ENCODE measurements at places on chromosomes 6 and 20.

DNA sequence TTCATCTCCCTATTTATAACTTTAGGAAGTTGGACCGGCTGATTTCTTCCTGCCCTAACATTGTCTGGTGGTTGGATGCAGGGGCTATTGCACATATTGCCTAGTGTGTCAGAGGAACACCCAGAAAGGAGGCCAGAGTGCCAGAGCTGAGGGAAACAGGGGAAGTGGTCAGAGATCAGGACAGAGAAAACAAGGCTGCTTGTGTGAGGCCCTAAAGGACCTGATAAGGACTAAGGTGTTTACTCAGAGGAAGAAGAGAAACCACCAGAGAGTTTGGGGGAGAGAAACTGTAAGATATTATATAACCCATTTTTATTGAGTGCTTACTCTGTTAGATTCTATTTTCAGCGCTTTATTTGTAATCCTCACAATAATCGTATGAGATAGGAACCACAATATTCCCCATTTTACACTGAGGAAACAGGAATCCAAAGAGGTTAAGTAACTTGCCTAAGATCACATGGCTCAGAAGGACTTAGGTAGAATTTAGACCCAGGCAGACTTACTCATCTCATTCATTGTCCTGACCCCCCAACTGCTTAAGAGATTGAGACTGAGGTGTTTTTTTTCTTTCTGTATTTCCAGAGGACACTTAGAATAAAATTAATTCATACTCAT lies 54.0 kb upstream of the REV3L start:
- DNase-seq, result no peak

- DNase-seq, result no peak
Measured at GRCh38 chr20:36676701-36677421, 30.9 kb upstream of the SLA2 start.

DNA sequence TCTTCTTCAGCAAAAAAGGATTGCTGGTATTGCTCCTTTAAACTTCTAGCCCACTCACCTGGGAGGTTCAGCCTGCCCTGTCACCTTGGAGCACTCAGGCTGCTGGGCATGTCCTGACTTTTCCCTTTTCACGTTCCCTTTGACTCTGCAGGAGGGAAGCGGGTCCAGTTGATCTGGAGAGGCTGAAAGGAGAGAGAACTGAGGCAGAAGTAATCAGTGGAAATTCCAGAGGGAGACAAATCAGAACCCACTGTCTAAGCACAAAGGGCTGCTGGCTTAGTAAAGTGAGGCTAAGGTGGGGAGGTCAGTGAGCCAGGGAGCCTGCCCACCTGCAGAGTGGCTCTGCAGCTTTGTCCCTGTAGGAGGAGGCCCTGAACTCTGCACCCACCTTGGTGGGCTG lies 9.7 kb upstream of the SYNDIG1 start:
- DNase-seq, result no peak

- no peak for DNase-seq
Measured at GRCh38 chr6:154306696-154307095, 49.9 kb downstream of the IPCEF1 start.

GRCh38 chr20:63772781-63773518 lies 33.4 kb downstream of the SLC2A4RG start:
- DNase-seq, result no peak

GRCh38 chr6:149331043-149331807 lies 13.7 kb downstream of the TAB2 start:
- no peak for DNase-seq

DNA sequence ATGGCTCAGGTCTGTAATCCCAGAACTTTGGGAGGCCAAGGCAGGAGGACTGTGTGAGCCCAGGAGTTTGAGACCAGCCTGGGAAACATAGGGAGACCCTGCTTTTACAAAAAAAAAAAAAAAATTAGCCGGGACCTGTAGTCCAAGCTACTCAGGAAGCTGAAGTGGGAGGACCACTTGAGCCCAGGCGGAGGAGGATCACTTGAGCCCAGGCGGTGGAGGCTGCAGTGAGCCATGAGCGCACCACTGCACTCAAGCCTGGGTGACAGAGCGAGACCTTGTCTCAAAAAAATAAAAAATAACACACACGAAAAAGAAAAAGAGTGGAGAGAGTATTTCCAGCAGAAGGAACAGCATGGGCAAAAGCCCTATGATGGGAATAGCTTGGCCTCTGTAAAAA lies 2.0 kb downstream of the TTLL9 start:
- no peak for DNase-seq

GRCh38 chr6:31578184-31579118 lies 3.1 kb downstream of the TNF start:
- DNase-seq, result no peak

- DNase-seq, result no peak
Measured at GRCh38 chr6:113818578-113818977, 38.6 kb upstream of the MARCKS start.

DNA sequence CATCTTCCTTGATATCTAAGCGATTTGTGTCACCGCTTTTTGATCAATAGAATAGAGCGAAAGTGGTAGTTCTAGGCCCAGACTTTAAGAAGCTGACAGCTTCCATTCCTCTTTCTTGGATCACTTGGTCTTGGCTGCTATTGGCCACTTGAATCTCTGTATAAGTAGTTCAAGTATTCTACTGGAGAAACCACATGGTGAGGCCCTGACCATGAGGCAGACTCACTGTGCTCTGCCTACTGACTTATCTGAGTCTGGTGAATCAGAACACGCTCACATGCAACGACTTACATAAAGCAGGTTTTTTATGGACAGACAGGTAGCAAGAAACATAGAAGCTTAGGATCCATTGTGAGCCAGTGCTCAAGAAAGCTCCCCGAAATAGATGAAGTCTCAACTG lies 27.0 kb downstream of the OLIG3 start:
- DNase-seq, result no peak

DNA sequence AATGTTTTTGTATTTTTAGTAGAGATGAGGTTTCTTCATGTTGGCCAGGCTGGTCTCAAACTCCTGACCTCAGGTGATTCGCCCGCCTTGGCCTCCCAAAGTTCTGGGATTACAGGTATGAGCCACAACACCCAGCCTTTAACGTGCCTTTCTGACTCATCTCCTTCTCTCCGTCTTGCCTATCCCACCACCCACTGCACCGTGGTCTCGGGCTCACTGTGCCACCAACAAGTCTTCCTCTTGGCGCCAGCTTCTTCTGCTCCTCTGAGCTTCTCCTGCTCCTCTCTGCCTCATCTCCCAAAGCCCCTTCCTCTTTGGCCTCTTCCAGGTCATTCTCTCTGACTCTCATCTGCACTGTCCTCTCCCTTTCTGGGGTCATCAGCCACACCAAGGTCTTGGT lies 41.0 kb downstream of the TMEM242 start:
- no peak for DNase-seq

DNA sequence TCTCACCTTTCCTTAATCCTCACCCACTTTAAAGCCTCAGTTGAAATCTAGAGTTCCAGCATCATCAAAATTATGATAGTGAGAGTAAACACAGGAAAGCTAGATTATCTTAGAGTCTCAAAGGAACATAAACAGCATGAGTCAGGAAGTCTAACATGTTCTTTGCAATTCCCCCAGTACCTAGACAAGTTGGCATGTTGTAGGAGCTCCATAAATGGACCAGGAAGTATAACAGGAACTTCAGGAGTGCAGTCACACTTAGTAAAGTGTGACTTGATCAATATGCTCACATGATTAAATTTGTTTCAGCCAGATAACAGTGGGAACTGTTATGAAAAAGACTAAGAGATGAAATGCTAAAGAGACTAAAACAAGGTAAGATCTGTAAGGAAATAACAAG lies 834.4 kb downstream of the EYS start:
- DNase-seq, result no peak

DNA sequence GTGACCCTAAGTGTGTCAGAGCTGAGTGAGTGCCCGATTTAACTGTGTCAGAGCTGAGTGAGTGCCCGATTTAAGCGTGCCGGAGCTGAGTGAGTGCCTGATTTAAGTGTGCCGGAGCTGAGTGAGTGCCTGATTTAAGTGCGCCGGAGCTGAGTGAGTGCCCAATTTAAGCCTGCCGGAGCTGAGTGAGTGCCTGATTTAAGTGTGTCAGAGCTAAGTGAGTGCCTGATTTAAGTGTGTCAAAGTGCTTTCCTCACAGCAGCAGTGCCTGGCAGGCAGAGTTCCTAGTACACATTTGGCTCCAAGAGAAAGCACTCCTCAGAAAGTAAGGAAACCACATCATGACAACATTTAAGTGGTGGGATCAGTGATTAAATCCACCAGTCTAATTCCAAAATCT lies 13.2 kb downstream of the SERAC1 start:
- DNase-seq, result no peak

DNA sequence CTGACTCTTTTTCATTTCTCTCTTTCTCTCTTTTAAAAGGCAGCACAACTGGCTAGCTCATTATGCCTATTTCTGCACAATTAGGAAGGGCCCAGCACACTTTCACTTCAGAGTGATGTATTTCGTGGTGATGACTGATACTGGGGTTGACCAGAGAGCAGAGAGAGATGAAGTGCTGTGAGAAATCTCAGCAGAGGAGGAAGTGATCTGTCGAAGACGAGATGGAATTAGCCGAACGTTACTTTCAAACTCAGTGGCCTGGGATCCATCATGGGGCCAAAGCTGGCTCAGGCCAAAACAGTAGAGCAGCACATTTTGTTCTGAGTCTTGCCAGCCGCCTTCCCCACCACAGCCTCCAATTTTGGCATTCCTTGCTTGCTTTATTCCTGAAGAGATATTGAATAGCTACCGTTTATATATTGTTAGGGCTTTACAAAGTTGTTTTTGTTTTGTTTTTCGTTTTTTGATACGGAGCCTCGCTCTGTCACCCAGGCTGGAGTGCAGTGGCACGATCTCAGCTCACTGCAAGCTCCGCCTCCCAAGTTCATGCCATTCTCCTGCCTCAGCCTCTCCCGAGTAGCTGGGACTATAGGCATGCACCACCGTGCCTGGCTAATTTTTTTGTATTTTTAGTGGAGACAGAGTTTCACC lies 213.2 kb upstream of the ECI2 start:
- DNase-seq, result no peak

DNA sequence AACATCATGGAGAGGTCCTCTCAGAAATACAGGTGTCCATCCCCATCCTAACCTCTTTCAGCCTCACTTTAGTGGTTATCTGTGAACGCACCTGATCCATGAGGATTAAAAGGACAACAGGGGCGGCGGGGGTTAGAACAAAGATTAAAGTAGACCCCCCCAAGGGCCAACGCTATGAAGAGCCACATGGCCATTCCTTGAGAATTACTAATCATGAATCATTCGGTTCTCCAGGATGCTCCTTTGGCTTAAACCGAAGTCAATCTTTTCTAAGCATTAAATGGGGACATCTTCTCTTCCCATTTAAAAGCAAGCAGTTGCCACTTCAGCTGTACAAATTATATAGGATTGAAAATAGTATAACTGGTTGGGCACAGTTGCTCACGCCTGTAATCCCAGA lies 212.4 kb downstream of the GMPR start:
- DNase-seq, result no peak

- DNase-seq, result no peak
Measured at GRCh38 chr6:44641344-44642031, 254.0 kb downstream of the CDC5L start.

DNA sequence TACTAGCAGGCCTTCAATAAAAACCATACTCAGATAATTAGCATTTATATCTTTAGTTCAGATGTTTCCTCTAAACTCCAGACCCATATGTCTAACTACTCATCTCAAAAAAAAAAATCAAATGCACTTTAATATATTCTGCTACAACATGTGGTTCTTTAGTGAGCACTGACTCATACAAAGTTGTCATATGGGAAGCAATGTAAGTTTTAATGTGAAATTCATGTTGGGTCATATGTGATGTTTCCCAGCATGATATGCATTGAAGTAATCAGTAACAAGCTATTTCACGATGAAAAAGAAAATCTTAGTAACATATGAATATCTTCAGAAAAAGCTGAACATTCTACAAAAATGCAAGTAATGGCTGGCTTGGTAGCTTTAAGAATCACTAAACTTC lies 859.7 kb upstream of the ADGRB3 start:
- no peak for DNase-seq

- no peak for DNase-seq
Measured at GRCh38 chr20:56843386-56843785, 214.3 kb downstream of the TFAP2C start.

- no peak for DNase-seq
Measured at GRCh38 chr20:24836041-24836533, 113.0 kb upstream of the CST7 start.

DNA sequence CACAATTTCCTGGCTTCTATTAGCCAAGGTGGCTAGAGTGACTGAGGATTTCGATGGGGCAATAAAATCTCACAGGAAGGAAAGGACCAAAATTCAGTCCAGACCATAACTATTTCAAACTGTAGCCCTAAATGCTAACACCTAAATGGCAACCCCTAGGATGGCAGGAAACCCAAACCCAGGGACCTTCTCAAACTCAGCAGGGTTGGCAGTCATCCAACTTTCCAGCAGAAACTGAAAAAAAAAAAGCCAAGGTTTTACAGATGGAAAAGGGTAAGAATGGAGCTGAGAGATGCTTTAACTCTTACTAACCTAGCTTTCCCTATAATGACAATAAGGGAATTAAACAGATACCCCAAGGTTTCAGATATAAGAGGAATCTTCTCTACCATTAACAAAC lies 10.5 kb downstream of the IBTK start:
- DNase-seq, result no peak

- no peak for DNase-seq
Measured at GRCh38 chr20:13200767-13201500, 20.1 kb upstream of the ISM1 start.

DNA sequence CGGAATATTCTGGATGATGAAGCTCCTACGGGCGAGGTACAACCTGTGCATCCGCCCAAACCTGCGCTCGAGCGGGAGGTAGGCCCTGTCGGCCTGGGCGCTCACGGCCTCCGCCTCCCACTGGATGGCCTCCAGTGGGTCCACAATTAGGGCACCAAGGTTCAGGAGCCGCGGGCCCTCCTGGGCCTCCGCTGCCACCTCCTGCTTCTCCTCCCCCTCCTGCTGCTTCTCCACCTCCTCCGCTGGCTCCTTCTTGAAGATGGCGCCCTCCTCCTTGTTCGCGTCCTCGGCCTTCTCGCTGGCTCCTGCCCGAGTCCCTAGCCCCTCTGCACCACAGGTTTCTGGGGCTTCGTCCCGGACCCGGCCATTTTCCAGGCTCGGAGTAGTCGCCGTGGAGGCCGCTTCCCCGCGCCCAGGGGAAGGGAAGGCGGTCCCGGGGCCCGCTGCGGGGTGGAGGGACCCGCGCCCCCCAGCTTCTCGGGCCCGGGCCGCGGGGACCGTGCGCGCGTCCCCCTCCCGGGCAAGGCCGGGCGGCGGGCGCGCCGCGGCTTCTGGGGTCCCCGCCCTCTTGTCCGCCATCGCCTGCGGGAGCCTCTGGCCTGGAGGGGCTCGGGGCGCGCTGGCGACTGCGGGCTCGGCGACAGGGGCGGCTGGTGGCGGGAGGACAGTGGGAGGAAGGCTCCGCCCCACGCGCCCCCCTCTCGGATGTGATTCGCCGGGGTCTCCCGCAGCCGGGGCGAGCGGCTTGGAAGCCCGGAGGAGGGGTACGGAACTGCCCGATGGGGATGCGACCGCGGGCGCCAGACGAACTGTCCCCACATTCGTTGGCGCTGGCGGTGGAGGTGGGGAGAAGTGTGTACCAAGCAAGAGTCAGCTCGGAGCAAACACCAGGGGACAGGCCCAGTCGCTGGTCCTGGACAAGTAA lies 17.6 kb downstream of the PLAGL2 start:
- no peak for DNase-seq

- no peak for DNase-seq
Measured at GRCh38 chr6:2663123-2663522, 87.6 kb downstream of the MYLK4 start.
